Stimulated activated CD8-positive, alpha-beta memory T cell treated with anti-CD3 and anti-CD28 coated beads, Interleukin-7, amount 100 ng/mL, for 4 hours (primary cell): ENCODE measurements at places on chromosomes 1 and 21.

DNA sequence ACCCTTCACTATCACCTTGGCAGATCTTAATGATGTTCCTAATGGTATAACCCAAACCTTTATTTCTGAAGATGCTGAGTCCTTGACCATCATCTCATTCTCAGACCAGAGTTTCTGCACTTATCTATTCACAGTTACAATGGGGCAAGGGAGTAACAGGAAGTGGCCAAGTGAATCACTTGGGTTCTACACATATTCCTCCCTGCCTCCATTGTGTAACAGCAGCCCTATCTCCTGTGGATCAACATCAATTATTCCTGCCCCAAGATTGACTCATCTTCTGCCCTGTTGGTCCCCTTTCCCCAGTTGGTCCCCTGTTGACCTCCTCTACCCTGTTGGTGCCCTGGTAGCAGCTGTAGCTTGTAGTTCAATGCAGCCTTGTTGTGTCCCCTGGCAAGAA is 10.3 kb upstream of the S100A7 start:
- no peak for DNase-seq

GRCh38 chr1:152679459-152679858 is 4.4 kb downstream of the LCE2C start:
- no peak for DNase-seq

DNA sequence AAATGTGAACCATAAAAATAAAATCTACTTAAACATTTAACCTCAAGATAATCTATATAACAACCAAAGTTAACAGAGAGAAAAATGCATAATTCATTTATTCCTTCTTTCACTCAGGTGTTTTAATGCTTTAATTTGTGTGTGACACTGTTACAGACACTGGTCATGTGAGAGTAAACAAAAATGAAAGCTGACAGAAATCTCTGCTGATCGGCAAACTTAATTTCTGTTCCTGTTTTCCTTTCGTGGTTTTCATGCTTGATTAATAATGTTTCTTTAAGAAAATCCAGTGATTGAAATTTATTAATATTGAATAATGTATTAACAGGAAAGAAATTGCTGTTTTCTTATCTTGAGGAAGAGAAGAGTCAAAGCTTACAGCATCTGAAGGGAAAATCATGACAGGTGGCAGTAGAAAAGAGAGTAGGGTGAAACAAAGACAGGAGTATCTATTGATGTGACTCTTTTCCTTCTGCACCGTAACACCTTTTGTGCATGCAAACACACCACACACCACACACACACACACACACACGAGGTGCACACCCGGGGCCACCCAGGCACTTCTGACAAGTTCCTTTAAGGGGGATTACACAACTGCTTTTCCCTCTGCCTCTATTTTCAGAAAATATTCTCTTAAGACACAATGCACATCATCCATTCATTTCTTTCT is 1.6 kb downstream of the OR2AK2 start:
- no peak for DNase-seq

- no peak for DNase-seq
Measured at GRCh38 chr1:162952956-162953355, 92.0 kb upstream of the CCDC190 start.

DNA sequence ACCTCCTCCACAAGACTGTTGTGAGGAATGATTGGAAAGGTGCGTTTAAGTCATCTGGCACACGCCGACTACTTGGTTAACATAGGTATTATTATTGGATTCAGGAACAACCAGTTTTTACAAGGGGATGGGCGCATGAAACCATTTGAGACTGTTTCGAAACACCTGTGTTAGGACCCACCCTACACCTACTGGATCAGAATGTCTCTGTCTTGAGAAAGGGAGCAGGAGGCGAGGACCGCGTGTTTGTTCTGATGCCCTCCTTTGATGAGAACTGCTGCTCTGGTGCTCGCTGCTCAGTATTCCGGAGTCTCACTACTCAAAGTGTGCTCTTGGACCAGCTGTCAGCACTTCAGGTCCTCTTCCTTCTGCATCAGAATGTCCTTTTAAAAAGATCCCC is 7.3 kb downstream of the H6PD start:
- DNase-seq, result no peak

GRCh38 chr1:17874231-17874630 is 119.1 kb downstream of the ACTL8 start:
- DNase-seq, result no peak

- DNase-seq, result no peak
Measured at GRCh38 chr21:25328736-25329135, 278.5 kb downstream of the MRPL39 start.

DNA sequence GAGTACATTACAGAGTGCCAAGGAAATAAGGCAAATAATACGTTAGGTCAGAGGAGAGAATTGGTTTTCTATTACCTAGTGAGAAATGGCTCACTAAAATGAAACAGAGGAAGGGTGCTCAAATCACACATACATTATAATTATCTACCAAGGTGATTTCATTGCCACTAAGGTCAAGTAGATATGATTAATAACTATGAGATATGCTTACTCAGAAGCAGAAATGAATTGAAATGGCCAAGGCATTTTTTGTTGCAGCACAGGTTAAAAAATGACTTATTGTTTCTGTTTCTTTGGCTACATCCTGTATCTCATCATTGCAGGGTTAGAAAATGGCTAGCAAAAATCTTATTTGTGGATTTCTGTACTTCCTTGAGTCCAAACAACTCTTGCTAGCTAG is 154.5 kb upstream of the GORAB start:
- DNase-seq, result no peak

GRCh38 chr1:226350519-226350865 is 41.5 kb upstream of the LIN9 start:
- no peak for DNase-seq

DNA sequence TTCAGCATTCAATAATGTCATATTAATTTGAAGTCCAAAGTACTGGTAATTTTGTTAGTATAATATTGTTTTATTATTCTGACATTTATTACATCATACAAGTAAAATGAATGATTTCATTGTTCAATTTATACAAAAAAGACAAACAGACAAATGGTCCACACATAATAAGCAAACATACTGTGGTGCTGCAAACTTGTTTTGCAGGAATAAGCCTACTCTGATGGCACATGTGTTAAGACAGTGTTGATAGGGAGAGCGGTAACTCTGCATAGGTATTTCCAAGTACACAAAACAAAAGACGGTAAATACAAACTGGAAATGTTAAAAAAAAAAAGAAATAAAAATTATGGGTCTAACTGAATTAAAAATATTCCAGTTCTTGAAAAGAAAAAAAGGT is 59.7 kb upstream of the DPYD start:
- DNase-seq, result no peak

DNA sequence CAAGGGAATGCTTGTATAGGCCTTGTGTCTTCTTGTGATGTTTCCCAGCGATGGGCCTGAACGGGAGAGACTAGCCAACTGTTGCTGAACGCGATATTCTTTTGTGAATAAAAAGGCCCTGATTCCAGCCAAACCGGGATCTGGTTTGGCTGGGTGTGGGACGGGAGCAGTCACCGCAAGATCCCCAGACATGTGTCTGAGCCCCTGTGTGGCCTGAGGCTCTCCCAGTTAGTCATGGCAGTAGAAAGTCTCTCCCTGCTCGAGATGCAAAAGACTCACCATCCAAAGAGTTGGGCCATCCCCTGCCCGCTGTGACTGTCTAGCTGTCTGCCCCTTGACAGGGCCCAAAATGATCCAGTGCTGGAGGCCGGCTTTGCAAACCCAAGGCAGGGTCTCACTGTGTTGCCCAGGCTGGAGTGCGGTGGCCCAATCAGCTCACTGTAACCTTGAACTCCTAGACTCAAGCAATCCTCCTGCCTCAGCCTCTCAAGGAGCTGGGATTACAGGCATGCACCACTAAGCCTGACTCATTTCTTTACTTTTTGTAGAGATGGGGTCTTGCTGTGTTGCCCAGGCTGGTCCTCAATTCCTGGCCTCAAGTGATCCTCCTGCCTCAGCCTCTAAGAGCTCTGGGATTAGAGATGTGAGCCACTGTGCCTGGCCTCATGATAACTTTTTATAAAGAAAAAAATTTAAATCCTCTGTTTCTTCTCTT is 56.4 kb downstream of the KIF26B start:
- no peak for DNase-seq

GRCh38 chr1:76905876-76906595 is 38.8 kb downstream of the ST6GALNAC5 start:
- no peak for DNase-seq

GRCh38 chr1:8078176-8078671 is 52.1 kb upstream of the ERRFI1 start:
- DNase-seq, result no peak

- no peak for DNase-seq
Measured at GRCh38 chr1:226764533-226764932, 25.5 kb upstream of the ITPKB start.

DNA sequence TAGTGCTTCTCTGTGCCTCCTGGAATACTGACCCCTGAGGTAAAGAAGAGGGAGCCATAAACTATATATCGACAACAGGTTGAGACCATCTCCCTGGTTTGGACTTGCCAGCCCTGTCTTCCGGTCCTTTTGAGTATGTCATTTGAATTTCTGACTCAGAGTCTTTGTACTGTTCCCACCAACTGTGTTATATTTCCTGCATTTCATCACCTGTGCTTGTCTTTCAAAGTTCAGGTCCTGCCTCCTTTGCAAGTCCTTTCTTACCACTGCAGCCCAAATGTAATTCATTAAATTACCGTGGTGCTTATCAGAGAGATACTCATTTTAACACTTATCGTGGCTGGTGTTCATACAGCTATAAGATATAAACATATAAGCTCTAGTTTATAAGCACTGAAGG is 10.7 kb downstream of the AK5 start:
- no peak for DNase-seq

DNA sequence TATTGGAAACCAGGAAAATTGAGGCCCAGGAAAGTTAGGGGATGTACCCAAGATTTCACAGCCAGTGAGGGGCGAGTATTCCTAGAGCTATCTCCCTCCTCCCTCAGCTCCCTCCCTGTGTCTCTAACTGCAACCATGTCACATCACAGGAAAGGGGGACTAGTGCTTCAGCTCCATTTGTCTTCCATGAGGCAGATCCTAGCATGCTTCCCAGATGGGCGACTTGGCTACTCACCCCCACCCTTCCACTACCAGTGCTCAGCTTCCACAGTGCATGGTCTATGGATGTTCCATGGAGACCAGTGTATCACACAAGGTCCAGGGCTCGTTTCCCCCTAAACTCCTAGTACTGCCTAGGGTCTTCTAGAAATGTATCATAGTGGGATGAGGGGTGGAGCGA is 4.6 kb upstream of the SPRR4 start:
- no peak for DNase-seq

- no peak for DNase-seq
Measured at GRCh38 chr1:58155418-58156123, 391.0 kb downstream of the OMA1 start.

- DNase-seq, result no peak
Measured at GRCh38 chr1:224783006-224783651, 146.3 kb upstream of the DNAH14 start.

DNA sequence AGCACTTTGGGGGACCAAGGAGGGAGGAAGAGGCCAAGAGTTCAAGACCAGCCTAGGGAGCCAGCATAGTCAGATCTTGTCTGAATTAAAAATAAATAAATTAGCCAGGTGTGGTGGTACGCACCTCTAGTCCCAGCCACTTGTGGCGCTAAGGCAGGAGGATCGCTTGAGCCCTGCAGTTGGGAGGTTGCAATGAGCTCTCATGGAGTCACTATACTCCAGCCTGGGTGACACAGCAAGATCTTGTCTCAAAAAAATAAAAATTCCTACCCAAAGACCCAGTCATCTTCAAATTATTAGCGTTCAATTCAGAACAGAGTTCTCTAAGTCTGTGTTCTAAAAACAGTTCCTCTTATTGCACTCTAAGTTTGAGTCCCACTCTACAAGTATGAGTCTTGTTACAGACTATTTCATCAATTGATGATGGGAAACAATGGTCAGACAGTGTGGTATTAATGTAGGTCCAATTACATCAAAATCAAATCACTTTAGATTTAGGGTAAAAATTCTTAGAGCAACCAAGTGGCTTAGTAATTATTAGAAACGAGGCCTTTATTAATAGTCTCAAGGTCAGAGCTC is 6.9 kb downstream of the FOXJ3 start:
- no peak for DNase-seq

DNA sequence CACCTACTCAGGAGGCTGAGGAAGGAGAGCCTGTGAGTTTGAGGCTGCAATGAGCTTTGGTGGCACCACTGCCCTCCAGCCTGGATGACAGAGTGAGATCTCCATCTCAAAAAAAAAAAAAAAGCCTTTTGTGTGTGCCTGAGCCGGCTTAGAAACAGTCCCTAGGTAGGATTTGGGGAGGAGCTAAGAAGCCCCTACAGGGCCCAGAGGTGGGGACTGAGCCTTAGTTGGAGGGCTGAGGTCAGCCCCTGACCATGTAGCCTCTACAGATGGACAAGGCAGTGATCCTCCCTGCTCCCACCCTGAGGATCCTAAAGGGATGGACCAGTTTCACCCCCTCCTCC is 2.5 kb downstream of the ADAMTSL4 start:
- DNase-seq, result no peak

DNA sequence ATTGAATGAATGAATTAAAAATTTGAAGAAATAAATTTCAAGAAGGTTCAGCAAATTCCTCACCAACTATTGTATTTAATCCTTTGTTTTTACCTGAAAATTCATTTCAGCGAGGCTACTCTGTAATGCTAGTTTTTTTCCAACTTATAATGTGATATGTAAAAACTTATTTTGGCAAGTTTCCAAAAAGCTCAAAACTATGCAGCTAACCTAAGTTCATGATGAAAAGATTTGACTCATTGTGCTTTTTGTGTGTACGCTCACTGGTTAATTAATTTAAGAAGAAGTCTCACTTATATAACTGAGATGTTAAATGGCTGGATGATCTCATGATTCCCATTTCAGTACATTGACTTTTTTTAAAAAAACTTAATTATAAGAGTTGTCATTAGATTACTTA is 196.0 kb upstream of the SAMSN1 start:
- DNase-seq, result no peak

DNA sequence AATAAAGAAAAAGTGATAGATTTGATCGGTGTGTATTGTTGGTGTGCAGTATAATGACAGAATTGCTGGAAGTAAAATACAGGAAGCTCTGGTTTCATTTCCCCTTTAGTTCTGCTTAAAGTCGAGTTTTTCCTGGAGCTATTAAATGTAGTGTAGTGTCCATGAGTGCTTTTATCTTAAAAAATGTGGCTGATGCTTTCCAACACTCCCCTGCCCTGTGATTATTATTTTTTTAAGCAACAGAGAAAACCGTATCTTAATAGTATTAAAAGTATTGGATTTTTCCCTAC is 1.1 kb downstream of the LGALS8 start:
- no peak for DNase-seq

DNA sequence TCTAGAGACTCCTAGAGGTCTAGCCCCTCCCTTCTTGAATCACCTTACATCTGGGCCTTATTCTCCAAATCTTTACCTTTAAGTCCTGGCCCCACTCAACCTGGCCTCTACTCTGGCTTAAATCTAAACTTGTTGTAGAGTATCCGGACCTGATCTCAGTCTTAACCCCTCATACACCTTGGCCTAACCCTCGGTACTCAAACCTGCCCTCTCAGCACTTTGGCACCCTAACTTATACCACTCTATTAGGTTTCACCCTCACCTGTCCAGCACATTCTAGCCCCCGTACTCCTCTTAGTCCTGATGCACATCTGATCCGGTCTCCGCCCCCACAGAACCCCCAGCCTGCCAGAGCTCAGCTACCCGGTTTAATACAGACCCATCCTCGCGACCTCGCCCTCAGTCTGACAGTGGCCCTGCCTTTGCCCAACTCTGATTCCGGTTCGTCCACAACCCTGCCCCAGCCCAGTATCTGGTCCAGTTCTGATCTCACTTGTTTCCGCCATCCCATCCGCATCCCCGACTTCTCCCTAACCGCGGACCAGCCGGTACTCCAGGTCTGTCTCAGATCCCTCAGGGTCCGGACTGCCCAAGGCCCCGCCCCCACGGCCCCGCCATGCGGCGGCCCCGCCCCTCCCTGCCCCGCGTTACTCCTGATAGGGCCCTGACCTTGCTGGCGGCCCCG is 1.5 kb downstream of the TRIM62 start:
- DNase-seq, result peak; percentile 47
